ENCODE measurements at places on chromosomes 1 and 21. TPM values are rescaled to one million over a fixed set of nuclear protein-coding genes. Genes with fewer than 3 reads are reported as not detected.
A peak's percentile ranks its signal among the peaks of the same experiment; 100 is the strongest.

The PRR9 gene
- total RNA-seq = not detected

DNA sequence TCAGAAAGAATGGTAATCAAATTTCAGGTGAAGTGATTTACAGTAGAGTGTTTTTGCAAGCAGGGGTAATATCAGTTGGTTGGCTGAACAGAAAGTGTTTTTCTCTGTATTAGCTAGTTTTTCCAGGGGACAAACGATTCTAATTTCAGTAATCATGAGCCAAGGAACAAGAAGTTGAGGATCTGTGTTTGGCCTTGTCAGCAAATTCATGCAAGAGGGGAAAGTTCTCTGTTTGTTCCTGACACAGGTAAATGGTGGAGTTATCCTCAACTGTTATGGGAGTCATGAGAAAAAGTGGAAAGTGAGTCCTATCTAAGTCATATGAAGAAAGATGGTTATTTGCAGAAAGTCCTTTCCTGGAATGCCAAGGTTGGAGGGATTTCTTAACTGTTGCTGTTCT lies 24.6 kb upstream of the SLC35A3 start:
- DNase-seq = no peak

DNA sequence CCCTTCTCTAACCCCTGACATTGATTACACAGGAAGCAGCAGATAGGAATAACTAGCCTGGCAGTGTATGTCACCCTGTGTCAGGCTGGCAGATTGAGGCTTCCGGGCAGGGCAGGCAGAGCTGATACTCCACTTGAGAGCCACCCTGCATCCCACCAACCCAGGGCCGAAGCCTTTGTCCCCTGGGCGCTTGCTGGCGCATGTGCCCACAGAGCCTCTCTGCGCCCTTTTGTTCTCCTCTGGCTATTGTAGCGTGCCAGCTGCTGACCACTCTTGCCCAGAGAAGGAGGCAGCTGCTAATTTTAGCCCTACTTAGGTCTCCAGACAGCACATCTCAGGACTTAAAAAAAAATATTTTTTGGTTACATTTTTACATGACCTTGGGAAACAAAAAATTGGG lies 304.9 kb downstream of the HHAT start:
- no peak for DNase-seq

- no peak for DNase-seq
Measured at GRCh38 chr1:21914880-21915640, 22.1 kb downstream of the HSPG2 start.

DNA sequence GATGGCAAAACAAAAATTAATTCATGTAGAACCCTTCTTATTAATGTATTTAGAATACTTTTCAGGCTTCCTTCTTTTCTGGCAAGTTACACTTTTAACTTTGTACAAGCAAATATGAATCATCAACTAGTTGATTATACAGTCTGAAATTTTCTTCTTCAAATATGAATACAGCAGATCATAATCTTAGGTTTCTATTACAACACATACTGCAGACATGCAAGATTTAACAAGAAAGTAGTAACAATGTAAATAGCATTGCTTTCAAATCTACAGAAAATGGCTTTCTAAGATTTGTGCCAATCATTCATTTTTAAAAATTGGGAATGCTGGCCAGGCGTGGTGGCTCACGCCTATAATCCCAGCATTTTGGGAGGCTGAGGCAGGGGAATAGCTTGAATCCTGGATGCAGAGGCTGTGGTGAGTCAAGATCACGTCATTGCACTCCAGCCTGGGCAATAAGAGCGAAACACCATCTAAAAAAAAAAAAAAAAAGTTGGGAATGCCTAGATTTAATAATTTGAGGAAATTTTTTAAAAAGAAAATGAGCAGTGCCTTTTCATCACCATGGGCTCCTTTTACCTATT lies 68.4 kb upstream of the DPYD start:
- no peak for DNase-seq

The OR10K2 gene
- not detected for total RNA-seq

- no peak for DNase-seq
Measured at GRCh38 chr1:221606256-221606655, 135.6 kb downstream of the DUSP10 start.

The OR2T33 gene
- not detected for total RNA-seq

The GJA4 gene
- total RNA-seq = 62.1 TPM

GRCh38 chr1:22320587-22321344 lies 130.9 kb upstream of the ZBTB40 start:
- no peak for DNase-seq

GRCh38 chr1:230609208-230609607 lies 33.1 kb upstream of the COG2 start:
- no peak for DNase-seq

The DIO1 gene
- total RNA-seq = not detected

The RGS21 gene
- not detected for total RNA-seq

GRCh38 chr1:14666373-14666772 lies 67.9 kb downstream of the KAZN start:
- no peak for DNase-seq

The TNNT2 gene
- total RNA-seq = 0.88 TPM

- DNase-seq = peak; percentile 92
Measured at GRCh38 chr1:186212568-186213224, 162.4 kb downstream of the TPR start.

GRCh38 chr1:3663999-3664699 lies 11.8 kb downstream of the TP73 start:
- no peak for DNase-seq

GRCh38 chr1:175493321-175494010 lies 249.9 kb downstream of the TNR start:
- DNase-seq = no peak

The SRRM1 gene
- total RNA-seq = 51.6 TPM

- no peak for DNase-seq
Measured at GRCh38 chr1:58749646-58750045, 34.2 kb downstream of the JUN start.

DNA sequence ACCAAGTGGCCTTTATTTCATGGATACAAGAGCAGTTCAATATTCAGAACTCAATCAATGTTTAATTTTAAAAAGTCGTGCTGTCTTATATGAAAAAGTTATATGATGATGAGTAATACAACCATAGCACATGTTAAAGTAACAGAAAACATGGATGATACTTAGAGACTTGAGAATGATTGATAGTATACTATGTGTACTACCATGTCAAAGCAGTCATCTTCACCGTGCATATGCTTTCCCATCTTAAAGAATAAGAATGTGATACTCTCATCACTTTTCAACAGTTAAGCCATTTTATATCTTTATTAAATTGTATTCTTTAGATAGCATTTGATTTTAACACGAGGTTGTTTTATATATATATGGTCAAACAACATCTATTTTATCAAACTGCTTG lies 535.9 kb upstream of the ADAMTS5 start:
- DNase-seq = no peak

- no peak for DNase-seq
Measured at GRCh38 chr21:31564439-31564838, 95.1 kb upstream of the SOD1 start.

The PROK1 gene
- not detected for total RNA-seq

- DNase-seq = no peak
Measured at GRCh38 chr1:41743366-41743765, 175.4 kb downstream of the HIVEP3 start.

The LCE6A gene
- not detected for total RNA-seq

The TPTE gene
- total RNA-seq = not detected

- no peak for DNase-seq
Measured at GRCh38 chr1:109625601-109626560, 6.2 kb downstream of the AMPD2 start.

GRCh38 chr21:44253832-44254710 lies 7.6 kb downstream of the DNMT3L start:
- DNase-seq = peak; percentile 0

- DNase-seq = no peak
Measured at GRCh38 chr1:26557008-26557407, 27.4 kb downstream of the RPS6KA1 start.

DNA sequence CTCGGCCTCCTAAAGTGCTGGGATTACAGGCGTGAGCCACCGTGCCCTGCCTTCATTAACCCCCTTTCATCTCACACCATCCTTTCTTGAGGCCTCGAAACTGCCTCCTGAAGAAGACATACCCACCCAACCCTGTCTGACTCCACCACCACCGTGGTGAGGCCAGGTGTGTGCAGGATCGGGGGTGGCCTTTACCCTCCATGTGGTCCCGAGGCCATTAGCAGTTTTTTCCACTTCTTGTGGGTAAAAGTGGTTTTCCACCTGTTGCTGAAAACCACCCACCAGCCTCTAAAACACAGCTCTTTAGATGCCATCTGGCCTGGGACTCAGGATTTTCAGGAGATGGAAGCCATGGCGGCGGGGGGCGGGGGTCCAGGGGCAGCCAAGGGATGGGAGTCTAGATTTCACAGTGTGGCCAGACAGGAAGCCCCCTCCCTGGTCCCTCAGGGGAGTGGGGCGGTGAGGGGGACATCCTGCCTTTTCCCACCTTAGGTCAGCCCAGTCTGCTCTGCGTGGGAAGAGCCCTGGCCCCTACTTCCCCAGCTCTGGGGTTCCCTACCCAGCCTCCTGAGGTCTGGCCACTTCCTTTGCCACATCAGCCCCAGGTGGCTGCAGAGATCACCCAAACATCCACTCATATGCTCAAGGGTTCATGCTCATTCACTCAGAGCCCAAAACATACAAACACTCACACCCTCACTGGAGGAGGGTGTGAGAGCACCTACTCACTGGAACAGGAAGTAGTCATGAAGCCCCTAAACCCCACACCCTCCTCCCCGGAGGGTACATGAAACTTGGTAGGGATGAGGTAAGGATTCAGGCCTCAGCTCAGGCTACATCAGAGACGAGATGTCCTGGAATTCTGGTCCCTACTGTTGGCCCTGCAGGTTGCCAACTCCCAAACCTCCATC lies 2.3 kb downstream of the FGR start:
- no peak for DNase-seq

GRCh38 chr1:15245593-15246360 lies 1.2 kb upstream of the FHAD1 start:
- DNase-seq = no peak

DNA sequence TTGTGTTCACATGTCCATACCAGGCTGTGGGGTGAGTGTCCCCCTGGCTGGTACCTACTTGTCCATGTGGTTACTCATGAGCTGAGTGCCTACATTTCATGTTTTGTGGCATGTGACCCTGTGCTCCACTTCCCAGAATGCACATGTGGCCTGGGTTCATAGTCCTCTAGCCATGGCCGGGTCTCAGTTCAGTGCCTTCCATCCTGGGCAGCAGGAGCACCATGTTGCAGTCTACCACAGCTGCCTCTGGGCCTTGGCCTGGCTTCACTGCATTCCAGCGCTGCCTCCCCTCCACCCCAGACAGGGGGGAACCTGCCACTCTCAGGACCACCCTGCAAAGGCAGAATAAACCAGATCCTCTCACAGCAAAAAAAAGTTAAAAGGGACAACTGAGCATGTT lies 5.5 kb downstream of the CEPT1 start:
- no peak for DNase-seq

Measured in glomerular endothelial cell (primary cell).